Activated CD4-positive, alpha-beta T cell treated with anti-CD3 and anti-CD28 coated beads for 24 hours (primary cell): ENCODE measurements at places on chromosomes 1 and 21.
A peak's percentile ranks its signal among the peaks of the same experiment; 100 is the strongest.

DNA sequence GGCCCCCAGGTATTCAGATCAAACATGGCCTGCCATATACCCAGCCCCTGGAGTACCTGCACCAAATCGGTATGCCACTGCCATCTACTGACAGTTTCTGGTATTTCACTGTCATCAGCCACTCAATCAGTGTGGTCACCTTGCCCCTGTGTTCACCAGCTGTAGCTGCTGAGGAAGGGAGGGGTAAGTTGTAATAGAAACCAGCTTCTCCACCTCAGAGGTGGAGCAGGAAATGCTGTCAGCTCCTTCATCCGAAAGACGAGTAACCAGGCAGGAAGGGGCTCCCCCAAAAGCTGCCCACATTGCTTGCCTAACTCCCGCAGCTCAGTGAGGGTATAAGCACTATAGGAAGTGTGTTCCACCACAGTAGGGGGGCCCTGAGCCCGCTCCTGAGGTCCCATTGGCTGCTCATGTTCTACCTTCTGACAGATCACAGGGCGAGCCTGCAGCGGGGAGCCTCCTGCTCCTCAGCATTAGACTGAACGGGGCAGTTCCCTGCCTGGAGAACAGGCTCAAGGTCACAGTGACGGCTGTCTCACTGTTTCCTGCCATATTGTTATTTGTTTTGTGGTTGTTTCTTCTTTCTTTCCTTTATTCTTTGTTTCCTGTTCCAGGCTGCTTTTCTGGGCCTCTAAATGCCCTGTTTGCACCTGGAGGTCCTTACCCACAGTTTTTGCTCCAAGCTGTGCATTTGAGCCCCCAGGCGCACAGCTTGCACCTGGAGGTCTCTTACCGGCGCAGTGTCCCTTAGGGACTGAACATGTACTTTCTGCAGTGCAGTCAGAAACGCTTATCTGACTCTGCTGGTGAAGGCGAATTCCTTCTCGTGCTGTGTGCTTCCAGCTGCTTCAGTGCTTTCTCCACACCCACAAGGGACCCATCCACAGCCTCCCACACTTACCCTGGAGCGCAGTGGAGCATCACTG, 1638.3 kb downstream of the MRPL39 start:
- DNase-seq, result peak; percentile 43

- no peak for DNase-seq
Measured at GRCh38 chr1:212607913-212608391, 609 bp upstream of the ATF3 start.

GRCh38 chr1:65360648-65361047, 51.3 kb downstream of the DNAJC6 start:
- no peak for DNase-seq

- DNase-seq, result no peak
Measured at GRCh38 chr1:241074507-241074906, 282.5 kb downstream of the RGS7 start.

DNA sequence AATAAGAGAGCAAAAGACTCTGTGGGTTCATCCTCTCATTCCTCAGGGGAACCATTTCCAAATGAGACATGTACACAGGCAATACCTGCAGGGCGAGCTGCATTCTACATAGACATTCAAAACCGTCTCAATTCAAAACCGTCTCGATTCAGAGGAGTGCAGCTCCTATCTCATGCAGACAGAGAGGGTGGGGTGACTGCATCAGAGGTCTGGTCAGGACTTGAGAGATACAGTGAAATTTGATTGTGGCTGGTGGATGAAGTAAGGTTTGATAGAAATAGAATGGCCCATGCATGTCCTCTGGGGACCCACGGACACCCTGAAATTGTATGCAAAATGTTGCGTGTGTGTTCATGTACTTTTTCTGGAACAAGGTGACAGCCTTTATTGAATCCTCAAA, 27.3 kb downstream of the TEX35 start:
- no peak for DNase-seq

DNA sequence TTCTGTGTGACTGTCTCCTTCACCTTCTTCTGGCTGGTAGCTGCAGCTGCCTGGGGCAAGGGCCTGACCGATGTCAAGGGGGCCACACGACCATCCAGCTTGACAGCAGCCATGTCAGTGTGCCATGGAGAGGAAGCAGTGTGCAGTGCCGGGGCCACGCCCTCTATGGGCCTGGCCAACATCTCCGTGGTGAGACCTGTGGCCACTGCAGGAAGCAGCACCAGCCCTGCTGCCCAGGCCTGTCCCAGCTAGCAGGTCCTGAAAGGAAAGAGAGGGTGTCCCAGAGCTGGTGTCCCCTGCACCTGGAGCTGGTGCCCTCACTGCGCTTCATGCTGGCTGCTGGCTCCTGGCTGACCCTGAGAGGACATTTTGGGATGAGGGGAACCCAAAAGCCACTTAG, 5.9 kb upstream of the ATXN7L2 start:
- no peak for DNase-seq

- DNase-seq, result no peak
Measured at GRCh38 chr1:116429821-116430374, 56.9 kb downstream of the ATP1A1 start.

GRCh38 chr21:44710294-44710665, 1.1 kb downstream of the TSPEAR start:
- no peak for DNase-seq

- no peak for DNase-seq
Measured at GRCh38 chr1:61581251-61581650, 143.7 kb downstream of the TM2D1 start.

DNA sequence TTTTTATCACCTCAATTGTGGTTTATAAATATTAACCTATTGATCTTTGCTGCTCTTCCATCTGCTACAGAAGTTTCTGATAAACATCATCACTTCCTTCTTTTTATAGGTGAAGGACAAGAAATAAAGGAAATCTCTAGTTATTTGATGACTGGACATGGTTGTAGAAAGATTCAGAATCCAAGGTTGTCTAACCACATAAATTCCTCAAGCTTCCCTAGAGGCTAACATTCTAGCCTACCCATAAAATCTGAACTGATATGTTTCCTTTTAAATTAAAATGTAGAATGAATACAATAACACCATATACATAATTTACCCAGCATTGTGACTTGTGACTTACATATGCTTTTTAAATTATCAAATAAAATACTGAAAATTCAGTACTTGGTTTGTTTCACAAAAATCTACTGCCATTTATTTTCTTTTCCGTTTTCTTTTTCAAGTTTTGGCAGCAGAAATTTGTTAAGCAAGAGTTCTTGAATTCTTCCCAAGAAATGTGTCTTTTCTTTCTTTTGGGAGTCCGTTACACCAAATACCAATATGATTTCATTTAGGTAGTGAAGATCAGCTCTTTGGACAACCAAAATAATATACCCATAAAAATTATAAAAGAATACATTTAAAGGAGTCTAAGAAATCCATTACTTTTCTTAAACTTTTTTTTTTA, 513.2 kb upstream of the ADGRL2 start:
- no peak for DNase-seq

GRCh38 chr21:35426469-35426868, 377.4 kb upstream of the RUNX1 start:
- DNase-seq, result no peak

DNA sequence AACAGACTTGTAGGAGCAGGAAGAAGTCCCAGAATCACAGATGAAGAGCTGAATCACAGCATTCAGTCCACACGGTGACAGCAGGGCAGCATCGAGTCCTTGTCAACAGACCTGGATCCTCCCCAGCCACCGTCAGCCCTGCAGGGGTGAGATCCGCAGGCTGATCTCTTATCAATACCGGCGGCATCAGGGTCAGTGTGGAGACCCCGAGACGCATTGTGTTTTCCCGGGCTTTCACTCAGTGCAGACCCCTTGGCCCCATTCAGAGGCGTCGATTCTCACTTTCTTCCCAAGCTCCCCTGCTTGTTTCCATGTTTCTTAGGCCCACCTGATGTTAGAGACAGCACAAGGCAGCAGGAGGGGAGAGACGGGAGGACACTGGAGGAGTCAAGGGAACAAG, 609.6 kb downstream of the PTPRU start:
- no peak for DNase-seq

DNA sequence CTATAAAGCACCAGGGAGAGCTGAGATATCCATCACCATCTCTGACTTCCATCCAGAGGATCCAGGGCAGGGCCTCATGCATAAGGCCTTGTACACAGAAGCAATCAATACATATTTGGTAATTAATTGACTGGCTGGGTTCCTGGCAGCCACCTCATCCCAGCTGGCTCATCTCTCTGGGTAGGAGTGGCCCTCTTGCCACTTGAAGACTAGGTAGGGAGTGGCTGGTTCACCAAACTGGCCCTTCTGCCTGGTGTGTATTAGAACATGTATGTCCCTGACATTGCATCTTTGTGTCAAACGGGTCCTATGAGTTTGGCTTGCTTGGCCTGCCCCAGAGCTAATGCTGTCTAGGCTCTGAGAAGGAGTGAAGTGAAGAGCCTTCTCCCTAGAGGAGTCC, 11.8 kb downstream of the NUAK2 start:
- DNase-seq, result no peak

- DNase-seq, result no peak
Measured at GRCh38 chr1:72524021-72524420, 241.7 kb upstream of the NEGR1 start.

DNA sequence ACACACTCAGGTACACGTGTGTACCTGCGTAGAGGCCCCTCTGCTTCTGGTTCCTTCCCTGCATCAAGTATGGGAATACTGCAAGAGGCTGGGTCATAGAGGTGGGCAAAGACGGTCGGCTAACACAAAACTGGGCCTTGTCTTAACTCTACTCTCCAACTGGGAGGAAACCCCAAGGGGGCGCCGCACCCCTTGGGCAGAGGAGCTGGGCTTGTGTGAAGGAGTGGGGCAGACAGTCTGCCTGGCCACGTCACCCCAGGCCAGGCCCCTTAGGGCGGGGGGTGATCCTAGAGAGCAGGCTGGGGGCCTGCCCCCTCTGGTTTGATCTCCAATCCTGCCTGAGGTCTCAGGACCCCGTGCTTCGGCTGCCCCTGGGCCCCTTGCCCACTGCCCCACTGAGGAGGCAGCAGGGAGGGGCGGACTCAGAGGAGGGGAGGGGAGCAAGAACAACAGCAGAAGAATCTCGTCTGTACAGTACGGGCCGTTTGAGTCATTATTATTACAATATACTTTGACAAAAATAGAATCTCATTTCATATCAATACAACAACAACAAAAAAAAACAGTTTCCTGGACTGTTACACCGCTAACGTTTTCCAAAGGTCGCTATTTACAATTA, 34.7 kb downstream of the MEF2D start:
- DNase-seq, result no peak

DNA sequence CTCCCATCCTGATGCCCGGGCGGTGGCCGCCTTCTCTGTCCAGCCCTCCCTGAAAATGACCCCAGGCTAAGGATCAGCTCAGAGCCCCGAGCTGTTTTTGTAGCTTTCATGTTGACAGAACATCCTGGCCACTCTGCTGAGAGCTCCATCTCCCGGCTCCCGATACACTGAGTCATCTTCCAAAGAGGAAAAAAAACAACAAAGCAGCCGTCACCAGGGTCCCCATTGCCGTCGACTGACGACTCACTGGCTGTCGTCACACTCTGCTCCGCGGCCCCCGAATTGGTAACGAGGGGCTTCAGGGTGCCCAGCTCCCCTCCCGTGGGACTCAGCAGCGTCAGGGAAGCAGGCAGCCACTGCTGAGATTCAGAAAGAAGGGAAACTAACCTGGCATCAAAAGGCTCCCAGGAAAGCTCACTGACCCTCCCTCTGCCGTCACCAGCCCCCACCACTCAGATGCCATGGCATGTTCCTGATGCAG, 67.2 kb downstream of the CD46 start:
- no peak for DNase-seq

DNA sequence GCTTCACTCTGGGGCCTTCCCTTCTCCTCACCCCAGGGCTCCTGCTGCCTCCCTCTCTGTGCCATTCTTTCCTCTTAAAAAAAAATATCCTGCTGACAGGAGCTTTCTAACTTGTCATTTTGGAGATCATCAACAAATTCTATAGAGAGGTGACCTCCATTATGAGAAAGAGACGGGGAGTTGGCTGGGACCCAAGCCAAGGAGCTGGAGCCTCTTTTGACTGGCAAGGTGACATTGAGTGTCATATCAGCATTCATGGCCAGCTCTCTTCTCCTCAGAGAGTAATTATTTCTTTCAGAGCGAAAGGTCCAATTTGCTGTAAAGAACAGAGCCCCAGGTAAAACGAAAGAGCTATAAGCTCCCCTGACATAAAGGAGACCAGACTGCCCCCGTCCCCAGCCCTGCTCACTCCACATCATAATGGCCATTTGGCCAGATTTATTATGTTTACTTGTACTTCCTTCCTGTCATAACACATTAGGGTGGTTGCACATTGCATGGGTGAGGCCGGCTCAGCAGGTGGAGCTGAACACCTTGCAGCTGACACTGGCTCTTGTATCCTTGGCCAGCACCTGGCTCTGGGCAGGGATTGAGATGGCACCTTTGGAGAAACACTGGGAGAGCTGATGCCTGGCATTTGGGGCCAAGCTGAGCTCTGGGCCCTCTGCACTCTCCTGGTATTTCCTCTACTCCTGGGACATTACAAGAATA, 404.0 kb upstream of the VAMP3 start:
- DNase-seq, result no peak

GRCh38 chr21:26850116-26850643, 5.0 kb upstream of the ADAMTS1 start:
- DNase-seq, result no peak

- no peak for DNase-seq
Measured at GRCh38 chr1:237681210-237681609, 209.5 kb downstream of the ZP4 start.

- DNase-seq, result no peak
Measured at GRCh38 chr1:81800695-81801650, at the start of gene ADGRL2. TSS of gene ADGRL2 (plus strand) at chr1:81800934. CDS start at chr1:81836985, 36,051 bp downstream.

- no peak for DNase-seq
Measured at GRCh38 chr1:117581391-117581943, 24.4 kb upstream of the TENT5C start.

DNA sequence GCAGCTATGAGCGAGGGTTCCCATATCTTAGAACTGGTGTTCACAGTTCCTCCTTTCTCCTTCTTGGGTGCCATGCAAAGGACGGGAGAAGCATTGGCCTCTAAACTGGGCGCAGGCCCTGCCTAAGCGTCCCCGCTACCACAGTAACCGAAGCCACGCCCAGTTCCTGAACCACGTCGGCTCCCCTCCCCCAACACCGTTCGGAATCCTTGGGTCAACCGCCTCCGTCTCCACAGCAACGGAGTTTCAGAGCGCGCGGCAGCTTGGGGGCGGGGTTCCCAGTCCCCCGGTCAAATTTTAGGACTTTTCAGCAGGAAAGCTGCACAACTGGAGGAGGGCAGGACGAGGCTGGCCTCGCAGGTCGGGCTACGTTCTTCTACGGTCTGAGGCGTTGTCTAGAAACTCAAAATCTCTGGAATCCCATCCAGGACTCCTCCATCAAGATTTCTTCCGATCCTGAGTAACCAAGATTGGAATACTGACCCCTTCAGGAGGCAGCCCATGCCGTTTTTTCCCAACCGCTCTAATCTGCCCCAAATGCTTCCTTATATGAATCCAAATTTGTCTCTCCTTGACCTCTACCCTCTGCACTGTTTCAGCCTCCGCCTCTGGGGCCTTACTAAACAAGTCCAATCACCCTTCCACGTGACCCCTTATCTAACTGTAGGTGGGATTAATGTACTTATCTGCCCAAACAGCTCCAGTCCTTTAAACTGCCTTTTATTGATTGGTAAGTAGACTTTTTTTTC, at the start of gene SPAG17:
SPAG17 (minus strand) TSS at position 145 of the 749 bp plus-strand sequence; CDS start at position 74, 71 bp downstream.
- DNase-seq, result no peak

- no peak for DNase-seq
Measured at GRCh38 chr1:15334995-15335394, 74.7 kb upstream of the EFHD2 start.
